ENCODE measurements at places on chromosomes 3 and 15.

DNA sequence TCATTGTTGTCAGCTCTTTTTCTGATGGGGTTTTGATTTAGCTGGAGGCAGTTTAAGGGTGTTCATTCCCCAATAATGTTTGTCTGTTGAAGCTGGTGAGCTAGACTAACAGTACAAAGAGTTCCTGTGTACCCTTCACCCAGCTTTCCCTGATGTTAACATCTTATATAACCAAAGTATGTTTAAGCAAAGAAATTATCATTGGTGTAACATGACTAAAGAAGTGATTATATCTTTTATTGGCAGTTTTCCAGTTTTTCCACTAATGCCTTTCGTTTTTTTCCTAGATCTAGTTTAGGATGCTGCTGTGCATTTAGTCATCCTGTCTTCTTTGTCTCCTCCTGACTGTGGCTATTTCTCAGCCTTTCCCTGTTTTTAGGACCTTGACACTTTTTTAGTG, 165.6 kb downstream of the LPP start:
- no peak for DNase-seq

DNA sequence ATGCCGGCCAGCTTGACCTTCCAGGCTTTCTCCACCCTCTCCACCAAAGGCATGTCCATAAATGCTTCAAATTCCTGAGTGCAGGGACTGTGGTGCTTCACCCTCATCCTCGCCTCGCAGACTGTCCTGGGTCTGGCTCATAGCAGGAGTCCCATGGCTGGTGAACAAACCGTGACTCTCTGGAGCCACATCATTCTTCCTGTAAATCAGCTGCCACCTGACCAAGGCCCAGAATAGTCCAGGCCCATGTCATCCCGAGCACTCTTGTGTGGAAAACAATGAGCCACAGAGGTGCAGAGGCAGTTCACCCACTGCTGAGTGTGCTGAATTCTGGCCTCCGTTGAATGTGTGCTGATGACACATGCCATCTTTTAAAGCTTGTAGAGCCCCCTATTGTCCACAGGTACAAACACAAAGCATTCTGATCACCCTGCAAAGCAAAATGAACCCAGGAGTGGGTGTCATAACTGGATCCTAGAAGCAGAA, 68.6 kb downstream of the ABHD5 start:
- DNase-seq = no peak

DNA sequence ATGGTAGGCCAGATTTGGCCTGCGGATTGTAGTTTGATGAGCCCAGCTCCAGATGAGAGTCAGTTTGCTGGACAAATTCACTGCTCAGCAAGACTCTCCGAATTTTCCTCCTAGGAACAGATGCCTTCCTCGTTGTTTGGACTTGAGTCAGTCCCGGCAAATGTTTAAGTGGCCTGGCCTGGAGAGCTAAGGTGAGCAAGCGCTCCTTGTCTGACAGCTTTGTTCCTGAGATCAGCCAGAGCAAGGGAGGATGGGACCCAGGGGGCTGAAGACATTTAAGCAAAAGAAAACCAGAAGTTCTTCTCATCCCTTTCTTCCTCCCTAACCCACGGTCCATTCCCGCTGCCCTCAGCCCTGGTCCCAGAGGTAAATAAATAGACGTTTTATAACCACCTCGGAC, 40.3 kb downstream of the POLR2M start:
- DNase-seq = no peak

GRCh38 chr15:71889385-71889784, 79.0 kb downstream of the NR2E3 start:
- no peak for DNase-seq

GRCh38 chr3:11312166-11312565, 40.0 kb downstream of the ATG7 start:
- no peak for DNase-seq

- peak; percentile 33 for DNase-seq
Measured at GRCh38 chr3:13308380-13308801, 111.7 kb downstream of the NUP210 start.
